ENCODE measurements at places on chromosomes 6 and 20.
A peak's percentile ranks its signal among the peaks of the same experiment; 100 is the strongest.

- no peak for DNase-seq
Observed at GRCh38 chr6:151430886-151431285, 21.0 kb downstream of the RMND1 start.

DNA sequence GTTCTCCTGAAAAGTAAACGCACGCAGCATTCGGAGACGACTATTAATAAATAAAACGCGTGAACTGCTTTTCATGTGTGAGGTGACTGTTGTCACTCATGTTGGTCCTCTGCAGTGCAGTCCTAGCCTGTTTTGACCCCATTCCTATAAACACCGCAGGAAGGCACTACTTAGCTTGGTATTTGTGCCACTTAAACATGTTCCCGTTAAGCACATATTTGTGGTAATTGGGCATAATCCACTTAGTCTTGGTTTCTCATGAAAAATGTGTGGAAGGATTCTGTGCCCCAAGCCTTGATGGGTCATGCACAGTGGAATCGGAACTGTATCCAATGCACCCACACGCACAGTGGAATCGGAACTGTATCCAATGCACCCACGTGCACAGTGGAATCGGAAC, 313.9 kb downstream of the THBS2 start:
- DNase-seq: no peak

- DNase-seq: no peak
Observed at GRCh38 chr6:130070326-130070725, 51.9 kb downstream of the L3MBTL3 start.

DNA sequence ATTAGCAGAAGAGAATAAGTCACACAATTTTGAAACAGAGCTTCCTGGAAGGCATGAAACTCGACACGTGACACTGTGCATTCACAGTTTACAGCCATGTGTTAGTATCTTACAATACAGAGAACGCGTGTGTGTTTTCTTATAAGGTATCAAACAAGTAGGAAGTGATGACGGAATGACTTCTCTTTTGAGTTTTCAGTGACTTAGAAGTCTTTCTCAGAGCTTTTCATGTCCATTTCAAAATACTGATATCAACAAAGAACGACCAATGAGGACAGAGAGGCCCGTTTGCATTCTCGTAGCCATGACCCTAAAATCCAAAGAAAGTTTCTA, 36.6 kb upstream of the DUSP22 start:
- DNase-seq: no peak

- no peak for DNase-seq
Observed at GRCh38 chr6:167832497-167833395, 6.0 kb downstream of the AFDN start.

DNA sequence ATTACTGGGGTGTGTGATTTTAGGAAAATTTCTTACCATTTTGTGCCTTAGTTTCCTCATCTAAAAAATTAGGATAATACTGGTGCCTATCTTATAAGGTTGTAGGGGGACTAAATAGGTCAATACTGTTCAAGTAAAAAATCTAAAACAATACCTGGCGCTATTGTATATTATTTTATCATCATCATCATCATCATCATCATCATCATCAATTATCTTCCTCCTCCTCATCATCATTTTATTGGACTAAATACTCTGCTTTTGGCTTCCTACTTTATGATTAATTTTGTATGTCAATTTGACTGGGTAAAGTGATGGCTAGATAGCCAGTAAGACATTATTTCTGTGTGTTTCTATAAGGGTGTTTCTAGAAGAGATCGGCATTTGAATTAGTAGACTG, 435.5 kb downstream of the DHX35 start:
- DNase-seq: no peak

DNA sequence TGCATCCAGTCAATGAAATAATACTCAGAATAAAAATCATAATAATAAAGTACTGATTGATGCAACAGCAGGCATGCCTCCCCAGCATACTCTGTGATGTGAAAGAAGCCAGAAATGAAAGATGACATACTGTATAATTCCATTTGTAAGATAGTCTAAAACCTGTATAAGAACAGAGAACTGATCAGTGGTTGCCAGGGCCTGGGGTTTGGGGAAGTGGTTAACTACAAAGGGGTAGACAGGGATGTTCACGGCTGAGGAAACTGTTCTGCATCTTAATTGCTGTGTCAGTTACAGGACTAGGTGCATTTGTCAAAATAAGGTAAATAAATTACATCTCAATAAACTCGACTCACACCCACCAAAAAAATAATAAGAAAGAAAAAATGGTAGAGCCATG, 81.3 kb upstream of the BMP2 start:
- DNase-seq: no peak

DNA sequence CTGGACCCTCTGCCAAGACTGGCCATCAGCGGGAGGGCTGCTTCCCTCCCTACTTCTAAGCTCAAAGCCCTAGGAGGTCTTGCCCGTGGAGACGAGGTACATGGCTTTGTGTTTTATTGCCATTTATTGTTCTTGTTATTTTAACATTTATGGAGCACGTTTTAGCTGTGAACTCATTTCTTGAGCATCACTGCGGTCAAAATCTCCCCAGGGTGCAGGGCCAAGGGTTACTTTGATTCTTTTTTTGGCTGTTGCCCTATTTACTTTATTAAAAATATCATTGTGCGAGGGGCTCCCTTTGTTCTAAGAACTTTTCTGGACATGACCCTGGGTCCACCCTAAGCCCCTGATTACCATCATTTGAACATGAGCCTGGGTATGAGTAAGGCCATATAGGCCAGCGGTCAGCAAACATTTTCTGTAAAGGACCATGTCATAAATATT, 51.6 kb downstream of the EYA2 start:
- no peak for DNase-seq

DNA sequence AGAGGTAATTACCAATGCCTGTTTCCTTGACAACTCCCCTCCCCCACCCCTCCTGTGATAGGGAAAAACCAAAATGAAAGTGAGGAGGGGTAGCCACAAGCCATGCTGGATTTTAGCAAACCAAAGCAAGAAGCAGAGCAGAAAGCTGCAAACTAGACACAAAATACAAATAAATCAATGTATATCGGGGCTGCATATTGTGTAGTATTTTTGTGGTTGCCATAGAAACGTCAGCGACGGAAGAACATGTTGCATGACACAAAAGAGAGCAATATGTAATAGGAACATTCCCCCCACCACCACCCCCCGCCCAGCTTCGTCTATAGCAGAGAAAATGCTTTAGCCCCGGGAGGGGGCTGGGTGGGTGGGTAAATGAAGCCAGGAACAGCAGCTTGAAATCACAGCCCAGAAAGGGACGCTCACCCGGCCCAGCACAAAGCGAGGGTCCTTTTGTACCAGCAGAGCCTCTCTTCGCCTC, 548 bp downstream of the AGPAT4 start:
- DNase-seq: peak; percentile 25

GRCh38 chr6:111625099-111625416, 19.4 kb upstream of the TRAF3IP2 start:
- no peak for DNase-seq

DNA sequence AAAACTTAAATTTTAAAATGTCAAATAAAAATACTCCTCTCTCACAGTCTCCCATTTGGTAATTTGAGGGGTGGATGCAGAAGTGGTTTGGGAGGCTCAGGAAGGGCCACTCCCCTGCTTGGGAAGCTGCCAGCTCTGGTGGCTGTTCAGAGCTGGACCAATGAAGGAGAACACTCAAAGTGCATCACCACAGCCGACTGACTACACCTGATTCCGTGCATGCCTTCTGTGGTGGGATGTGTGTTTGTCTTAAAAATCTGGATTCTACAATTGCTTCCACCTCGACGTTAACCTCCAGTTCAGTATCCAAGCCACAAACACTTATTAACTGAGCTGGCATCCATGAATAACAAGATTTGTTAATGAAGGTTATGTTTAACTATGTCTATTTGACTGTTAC, 137.3 kb downstream of the FOXC1 start:
- DNase-seq: no peak

DNA sequence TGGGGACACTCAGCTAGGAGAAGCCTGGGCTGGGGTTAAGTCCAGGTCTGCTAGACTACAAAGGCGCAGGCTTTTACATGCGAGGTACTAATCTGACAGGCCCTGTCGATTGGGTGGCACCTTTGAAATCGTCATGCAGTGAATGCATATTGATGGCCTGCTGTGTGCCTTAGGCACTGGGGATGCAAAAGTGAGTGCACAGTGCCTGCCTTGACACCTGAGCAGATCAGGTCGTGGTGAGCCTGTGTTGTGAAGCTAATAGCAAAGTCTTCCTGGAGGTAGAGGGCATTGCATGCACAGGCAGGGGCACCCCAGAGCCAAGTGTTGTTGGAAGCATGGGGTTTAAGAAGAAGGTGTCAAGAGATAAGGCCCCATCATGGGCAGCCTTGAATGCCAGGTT, 16.9 kb downstream of the LRRC1 start:
- DNase-seq: no peak

DNA sequence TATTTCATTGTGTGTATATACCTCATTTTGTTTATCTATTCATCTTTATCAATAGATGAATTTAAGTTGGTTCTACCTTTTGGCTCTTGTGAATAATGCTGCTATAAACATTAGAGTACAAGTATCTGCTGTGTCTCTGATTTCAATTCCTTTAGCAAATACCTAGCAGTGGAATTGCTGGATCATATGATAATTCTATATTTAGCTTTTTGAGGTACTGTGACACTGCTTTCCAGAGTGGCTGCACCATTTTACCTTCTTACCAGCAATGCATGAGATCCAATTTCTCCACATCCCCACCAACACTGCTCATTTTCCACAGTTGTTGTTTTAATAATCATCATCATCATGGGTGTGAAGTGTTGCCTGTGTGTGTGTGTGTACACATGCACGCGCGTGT, 182.3 kb downstream of the MBOAT1 start:
- no peak for DNase-seq

- peak; percentile 27 for DNase-seq
Observed at GRCh38 chr20:44651684-44652423, at the start of gene ADA. ADA (minus strand) TSS chr20:44651699; CDS start chr20:44651607, 92 bp downstream.

DNA sequence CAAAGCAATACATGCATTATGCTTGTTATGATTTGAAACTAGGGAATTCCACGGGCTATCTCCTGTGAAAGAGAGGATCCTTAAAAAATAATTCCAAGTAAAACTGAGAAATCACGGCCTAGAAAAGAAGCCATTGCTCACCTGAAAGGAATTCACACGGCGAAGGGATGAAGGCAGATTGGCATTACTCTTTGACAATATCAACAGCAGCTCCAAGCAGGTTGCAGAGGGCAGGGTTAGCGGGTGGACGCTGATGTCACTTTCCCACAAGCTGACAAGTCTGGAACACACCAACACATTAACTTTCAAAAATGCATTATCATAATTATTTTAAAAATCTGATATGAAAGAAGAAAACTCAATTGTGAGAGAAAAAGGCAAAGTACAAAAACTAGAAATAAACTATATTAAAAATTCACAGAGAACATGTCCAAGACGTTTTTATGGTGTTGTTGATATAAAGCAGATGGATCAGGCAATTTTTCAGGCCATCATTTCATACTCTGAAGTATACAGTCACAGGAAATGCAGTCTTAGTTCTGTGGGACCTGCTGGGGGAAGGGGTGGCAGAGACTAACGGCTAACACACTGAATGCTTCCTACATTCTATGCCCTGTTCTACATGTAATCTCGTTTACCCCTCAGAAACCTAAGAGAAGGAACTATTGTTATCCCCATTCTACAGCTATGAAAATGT, 108.3 kb downstream of the UBE3D start:
- DNase-seq: no peak

GRCh38 chr20:19828232-19828631, 70.2 kb downstream of the RIN2 start:
- no peak for DNase-seq

DNA sequence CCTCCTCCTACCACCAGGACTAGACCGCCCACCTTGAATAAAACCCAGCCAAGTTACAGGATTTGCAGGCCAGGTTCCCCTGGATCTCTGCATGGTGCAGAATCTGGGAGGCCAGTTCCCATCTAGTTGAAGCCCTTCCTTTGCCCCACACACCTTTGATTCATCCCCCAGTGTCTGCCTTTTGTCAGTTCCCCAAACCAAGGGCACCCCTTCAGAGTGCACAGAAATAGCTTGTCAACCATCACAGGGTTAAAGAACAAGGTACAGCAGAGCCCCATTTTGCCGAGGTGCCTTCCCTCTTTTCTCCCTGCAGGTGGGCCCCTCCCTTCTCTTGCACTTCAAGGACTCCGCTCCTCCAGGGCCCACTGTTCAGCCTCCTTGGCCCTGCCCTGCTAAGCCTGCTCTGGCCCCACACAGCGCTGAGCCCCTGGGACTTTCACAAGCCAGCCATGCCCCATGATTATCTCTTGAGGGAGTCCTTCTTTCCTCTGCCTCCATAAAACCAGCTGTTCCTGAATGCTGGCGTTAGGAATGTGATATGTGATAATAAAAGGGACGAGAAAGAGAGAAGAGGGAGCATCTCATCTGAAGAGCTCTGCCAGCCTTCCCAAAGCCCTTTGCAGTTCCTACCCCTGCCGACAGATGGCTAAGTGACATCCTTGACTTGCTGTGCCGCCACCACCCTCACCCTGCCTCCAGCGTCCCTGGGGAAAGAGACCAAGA, 280.3 kb downstream of the CDC5L start:
- peak; percentile 9 for DNase-seq

DNA sequence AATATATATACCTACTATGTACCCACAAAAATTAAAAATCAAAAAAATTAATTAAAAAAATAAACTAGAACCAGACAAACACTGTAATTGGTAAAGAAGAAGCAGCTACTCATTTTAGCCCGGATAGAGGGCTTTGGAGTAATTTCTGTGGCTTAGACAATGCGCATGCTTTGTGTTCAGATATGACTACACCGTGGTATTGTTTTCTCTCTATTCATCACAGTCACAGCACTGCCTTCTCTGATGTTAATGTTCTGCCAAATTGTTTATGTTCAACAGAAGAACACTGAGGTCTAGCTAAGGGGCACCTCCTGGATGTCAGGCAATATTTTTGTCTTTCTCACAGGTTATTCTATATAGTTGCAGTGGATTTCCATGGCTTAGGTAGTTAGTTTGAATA, 77.5 kb upstream of the GJE1 start:
- no peak for DNase-seq

DNA sequence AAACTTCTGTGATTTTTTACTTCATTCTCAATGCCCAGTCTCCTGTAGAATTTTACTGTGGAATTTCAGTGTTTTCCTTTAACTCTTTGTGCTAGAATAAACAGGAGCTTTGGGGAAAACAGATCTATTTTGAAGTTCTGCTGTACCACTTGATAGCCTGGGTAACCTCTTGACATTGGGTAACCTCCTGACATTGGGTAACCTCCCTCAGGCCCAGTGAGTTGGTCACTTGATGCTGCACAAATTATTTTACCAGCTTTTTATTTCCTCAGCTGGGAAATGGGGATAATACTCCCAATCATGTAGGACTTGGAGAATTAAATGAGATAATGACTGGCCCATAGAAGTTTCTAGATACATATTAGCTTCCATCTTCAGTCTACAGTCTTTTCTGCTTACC, 137.3 kb upstream of the TOP1 start:
- DNase-seq: no peak

- DNase-seq: no peak
Observed at GRCh38 chr20:58010186-58010585, 218.3 kb downstream of the ANKRD60 start.

Data from activated CD4-positive, alpha-beta T cell treated with anti-CD3 and anti-CD28 coated beads, Interleukin-2, amount 50 U/mL, for 4 hours (primary cell).